ENCODE measurements at places on chromosomes 13 and 19.

DNA sequence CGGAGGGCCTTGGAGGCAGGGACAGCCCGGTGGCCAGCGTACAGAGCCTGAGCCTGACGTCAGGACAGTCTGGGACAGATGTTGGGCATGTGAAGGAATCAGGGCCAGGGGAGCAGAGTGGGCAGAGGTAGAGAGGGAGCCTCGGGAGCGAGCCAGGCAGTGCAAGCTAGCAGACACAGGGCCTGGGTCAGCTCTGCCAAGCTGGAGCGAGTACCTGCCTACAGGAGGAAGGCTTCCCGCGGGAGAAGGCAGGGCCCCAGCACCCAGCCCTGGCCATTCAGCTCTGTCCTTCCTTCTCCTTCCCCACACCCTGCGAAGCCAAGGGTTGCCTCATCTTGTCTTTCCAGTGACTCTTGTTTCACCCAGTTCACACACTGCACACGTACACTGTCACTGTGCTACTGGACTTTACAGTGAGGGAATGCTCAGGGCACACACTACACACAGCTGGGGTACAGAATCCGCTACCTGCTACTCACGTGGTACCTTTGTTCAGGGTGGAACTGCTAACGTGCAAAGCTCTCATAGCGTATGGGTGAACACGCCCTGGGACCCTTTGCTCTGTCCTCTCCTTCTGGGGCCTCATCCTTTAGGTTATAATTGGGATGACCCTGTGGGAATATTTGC is 9.8 kb upstream of the C1QTNF9 start:
- no peak for DNase-seq

- DNase-seq = no peak
Observed at GRCh38 chr13:46679369-46680120, 117.4 kb downstream of the ESD start.

- no peak for DNase-seq
Observed at GRCh38 chr13:98309569-98310335, 132.7 kb upstream of the RNF113B start.

DNA sequence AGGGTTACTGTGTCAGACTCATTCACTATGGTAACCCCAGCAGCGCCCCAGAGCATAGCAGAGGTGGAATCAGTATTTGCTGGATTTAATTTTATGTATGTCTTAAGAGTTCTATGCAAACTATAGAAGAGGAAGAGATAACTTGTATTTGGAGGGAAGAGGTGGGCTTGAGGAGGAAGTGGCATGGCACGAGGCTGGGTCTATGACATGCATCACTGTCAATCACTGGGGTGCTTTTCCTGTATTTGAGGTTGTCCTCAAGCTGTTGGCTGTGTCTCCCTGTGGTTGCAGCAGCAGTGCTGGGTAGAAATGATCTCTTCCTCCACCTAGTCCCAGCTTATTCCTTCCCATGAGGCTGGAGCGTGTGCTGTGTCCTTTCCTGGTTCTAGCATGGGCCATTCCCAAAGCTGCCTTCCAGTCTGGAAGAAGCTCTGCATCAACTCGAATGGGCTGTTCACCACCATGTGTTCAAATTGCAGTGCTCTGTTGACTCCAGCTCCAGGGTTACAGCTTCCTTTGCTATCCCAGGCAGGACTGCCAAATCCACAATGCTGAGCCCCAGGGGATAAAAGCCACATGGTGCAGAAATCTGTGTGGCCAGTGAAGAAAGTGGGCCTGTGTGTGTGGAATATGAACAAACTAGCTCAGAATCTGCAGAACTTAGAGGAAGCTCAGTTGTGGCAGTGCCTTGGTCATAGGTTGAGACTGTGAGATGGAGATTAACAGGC is 73.1 kb upstream of the MTIF3 start:
- no peak for DNase-seq

- no peak for DNase-seq
Observed at GRCh38 chr13:99501848-99502301, 603 bp downstream of the TM9SF2 start.
